ENCODE measurements at places on chromosomes 16 and 17.

DNA sequence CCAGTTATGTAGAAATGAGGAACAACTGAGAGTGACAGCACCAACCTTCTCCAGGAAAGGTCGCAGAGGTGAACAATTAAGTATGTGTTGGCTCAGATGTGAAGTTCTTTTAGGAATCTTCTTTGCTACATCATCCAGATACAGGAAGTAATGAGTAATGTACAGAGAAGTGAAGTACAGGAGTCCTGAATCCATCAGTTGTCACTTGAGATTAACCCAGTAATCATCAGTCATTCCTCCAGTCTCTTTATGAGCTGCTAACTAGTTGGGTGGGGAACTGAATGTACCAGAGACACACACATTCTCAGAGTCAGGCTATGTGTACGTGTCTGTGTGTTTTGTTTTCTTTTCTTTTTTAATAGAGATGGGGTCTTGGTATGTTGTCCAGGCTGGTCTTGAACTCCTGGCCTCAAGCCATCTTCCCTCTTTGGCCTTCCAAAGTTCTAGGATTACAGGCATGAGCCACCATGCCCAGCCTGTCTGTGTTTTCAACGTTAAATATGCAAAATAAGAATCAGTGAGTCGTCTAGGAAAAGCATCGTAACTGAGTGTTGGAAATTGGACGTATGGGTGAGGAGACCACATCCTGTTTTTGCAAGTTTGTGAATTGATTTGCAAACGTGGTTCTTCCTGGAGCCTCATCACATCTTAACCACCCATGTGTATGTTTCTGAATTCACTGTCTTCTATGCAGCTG, 19.9 kb downstream of the ZNF200 start:
- DNase-seq: no peak

GRCh38 chr17:13003454-13003851, 14.4 kb downstream of the ELAC2 start:
- DNase-seq: no peak

DNA sequence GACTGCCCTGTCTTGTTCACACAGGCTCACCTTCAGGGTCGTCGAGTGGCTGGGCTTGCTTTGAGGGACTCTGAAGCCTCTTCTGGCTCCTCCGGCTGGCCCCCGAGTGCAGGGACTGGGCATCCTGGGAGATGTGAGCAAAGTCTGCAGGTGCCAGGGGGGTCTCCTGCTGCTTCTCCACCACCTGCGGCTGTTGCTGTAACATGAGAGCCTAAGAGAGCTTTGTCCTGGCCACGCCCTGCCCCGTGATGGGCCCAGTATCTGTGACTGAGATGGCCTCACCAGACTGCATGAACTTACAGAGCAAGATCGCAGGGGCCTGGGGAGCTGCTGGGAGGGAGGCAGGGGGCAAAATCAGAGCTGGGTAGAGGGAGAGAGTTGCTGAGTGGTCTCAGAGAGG, 12.5 kb downstream of the ERN2 start:
- DNase-seq: no peak

DNA sequence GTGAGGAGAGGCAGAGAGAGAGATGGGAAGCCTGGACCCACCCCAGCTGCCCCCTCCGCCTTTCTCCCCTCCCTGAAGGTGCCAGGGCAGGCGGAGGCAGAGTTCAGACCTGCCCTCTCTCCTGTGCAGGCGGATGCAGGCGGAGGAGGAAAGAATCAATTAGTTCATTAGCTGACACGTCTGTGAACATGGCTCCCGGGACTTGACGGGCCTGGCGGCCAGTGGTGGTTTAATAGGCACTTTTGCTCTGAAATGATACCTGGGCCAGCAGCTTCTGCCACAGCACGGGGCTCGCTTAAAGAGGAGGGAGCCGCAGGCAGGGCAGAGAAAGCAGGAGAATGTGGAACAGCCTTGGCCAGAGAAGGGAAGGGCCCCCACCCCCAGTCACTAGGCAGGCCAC, 98.1 kb downstream of the SDK2 start:
- DNase-seq: no peak

DNA sequence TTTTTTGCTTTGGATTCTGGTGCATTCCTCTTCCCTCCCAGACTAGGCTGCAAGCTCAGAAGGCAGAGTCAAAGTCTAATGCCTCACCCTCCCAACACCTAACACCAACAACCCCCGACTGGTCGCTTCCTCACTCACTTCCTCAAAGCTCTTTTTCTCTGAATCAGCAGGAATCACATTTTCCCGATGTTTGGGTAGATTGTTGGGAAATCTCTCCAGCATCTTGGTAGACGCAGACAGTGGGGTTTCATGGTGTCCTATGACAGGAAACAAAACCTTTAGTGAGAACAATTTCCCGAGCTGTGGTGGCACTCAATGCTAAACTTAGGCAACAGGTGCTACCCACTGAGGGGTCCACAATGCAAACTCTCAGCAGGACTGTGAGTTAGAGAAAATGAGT, 39.9 kb upstream of the ICAM2 start:
- DNase-seq: no peak

DNA sequence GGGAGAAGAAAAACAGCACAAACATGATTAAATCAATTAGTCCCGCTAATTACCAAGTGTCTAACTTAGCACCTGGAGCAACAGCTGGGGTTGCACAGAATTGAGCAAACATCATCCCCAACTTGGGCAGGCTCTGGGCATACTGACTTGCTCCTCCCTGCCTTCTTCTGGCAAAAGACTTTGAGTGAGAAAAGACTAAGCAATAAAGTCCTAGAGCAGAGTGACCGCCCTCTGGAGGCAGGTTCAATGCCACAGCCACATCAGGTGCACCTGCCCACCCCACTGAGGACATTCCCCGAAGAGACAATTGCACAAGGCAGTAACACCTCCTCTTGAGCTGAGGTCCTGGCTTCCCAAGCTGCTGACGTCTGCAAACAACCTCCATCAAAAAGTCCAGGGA, 358.3 kb downstream of the SOX9 start:
- DNase-seq: no peak

DNA sequence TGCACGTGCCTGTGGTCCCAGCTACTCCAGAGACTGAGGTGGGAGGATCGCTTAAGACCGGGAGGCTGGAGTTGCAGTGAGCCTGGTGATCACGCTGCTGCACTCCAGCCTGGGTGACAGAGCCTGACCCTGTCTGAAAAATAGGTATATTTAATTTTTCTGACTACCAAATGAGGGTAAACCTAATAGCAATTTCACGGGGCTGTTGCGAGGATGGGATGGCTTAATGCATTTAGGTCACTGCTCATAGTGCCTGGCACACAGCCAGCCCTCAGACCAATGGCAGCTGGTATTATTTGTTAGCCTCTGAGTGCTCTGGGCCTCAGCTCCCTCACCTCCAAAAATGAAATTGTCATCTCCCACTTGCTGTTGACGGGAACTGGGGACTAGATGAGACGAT, 5.9 kb upstream of the CDIP1 start:
- no peak for DNase-seq

DNA sequence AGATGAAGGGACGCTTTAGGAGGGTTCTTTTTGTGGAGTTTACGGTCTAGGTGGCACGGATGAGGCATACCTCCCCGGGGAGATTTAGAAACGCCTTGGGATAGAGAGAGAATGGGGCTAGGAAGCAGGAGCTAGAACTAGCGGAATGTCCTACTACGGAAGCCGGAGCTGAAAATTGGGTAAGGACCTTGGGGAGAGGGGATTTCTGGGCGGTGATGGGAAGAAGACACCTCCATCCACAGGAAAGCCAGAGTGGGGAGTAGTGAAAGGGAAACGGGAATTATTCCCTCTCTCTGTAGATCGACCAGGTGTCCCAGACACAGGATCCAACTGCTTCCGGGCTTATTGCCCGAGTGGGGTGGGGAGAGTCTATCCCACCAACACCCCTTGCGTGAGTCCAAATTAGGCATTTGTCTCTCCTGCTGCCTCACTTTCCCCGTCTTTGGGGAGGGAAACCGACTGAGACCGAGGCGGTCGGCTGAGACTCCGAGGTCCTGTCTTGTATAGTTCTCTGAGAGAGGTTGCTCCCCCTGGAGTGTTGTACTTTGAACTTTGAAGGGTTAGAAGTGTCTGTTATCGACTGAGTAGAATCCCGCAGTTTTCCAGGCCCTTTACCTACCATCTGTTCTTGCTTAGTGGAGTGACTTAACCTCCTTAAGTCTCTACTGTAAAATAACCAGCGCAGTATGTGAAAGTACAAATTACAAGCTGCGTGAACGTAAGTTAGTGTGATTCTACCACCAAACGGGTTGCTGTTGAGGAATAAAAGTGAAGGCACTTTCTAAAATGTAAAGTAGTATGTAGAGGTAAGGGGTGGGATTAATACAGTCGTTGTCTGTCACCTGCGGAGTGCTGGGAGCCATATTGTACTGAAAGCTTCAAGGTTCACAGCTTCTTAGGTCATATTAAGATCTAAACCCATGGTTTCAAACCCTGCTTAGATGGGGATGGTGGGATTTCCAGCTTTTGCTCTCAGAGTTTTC, 1.0 kb downstream of the RSPRY1 start:
- no peak for DNase-seq

DNA sequence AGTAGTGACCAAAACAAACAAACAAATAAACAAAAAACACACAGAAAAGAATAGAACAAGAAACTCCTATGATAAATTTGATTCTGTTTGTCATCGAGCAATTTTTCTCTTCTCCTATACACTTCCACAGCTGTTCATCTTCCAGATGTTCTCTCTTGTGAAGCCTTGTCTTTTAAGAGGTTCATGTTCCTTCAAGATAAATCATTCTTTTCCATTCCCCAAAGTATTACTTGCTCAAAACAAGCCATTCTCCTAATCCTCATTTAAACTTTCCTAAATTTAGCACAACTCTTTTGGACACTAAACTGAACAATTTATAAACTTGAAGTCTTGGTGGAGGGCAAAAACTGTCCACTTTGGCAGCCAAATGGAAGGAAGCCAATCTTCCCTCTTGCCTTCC, 103.3 kb downstream of the ABCA8 start:
- DNase-seq: no peak

DNA sequence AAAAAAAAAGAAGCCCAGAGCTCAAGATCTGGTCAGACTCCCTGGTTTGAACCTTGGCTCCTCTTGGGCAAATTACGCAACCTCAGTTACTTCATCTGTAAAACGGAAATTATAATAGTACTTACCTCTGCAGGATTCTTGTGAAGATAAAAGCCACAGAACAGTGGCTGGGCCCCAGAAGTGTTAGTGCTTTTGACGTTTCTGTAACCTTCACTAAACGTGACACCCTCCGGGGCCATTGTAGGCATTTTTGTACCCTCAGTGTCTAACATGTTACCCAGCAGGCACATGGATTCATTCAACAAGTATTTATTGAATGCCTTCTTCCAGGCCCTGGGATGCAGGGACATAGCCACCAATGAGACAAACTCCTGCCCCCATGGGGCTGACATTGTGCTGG, 58.0 kb downstream of the PITPNC1 start:
- DNase-seq: no peak

- no peak for DNase-seq
Observed at GRCh38 chr16:15686287-15686686, 36.2 kb downstream of the NDE1 start.

DNA sequence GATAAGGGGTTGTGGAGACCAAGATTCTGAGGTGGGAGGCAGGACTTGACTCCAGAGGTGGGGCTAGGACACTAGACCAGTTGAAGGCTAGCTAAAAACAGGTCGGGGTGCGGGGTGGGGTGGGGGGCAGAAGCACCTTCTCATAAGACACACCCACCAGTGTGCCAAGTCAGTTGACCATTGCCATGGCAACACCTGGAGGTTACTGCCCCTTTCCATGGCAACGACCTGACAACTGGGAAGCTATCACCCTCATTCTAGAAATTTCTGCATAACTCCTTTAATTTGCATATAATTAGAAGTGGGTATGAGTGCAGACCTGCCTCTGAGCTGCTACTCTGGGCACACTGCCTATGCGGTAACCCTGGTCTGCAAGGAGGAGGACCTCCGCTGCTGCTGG, 53.9 kb upstream of the ALOX12 start:
- DNase-seq: no peak

Data from stimulated activated CD8-positive, alpha-beta memory T cell treated with anti-CD3 and anti-CD28 coated beads, Interleukin-2, amount 100 ng/mL, for 1 hour (primary cell).